Non-pigmented ciliary epithelial cell (primary cell): ENCODE measurements at places on chromosomes 1 and 21.

DNA sequence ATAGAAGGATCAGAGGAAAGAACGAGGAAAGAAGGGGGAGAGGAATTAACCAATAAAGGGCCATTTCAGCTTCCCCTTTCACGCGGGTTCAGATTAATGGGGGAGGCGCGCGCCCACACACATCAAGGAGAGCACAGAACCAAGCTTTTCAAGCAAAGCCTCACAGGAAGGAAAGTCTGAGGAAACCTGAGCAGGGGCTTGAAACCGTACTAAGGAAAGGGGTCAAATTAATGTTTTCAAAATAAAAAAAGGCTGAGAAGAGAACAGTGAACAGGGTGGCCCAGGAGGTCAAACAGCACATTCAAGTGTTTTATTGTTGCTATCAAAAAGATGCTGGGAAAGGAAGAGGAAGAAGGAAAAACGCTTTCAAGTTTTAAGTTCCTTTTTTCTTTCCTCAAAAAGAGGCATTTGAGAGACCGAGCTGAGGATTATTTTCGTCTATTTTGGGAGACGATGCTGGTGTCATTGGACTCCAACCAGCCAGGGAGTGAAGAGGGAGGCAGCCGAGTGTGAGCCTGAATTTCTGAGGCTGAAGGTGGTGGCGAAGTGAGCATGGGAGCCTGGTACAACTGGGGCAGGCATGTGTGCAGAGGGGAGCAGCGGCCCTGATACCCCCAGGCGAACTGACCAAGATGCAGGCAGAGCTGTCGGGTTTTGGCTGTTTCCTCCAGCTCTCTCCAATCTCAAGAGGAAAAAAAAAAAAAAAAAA, 88.4 kb downstream of the PROX1 start:
- no peak for DNase-seq

- no peak for DNase-seq
These were observed 187.7 kb upstream of the USP24 start for GRCh38 chr1:55402671-55403464.

- DNase-seq = no peak
These were observed 187.9 kb downstream of the HIVEP3 start for GRCh38 chr1:41730806-41731205.

DNA sequence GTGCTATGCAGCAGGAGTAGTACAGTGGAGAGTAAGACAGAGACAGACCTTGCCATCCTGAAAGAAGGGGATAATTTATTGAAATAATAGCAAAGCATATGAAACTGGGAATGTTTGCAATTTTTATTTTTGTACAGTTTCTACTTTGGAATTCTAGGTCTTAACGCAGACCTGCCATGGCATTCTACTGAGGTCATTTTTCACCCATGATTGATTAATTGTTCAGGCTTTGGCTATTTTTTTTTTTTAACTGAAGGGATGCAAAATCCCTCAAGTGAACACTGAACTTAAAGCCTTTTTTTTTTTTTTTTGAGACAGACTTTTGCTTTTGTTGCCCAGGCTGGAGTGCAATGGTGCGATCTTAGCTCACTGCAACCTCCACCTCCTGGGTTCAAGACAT, 27.1 kb downstream of the MTF2 start:
- DNase-seq = no peak

- no peak for DNase-seq
These were observed 72.6 kb downstream of the RASAL2 start for GRCh38 chr1:178166429-178167024.

GRCh38 chr1:218948446-218948845, 225.2 kb upstream of the LYPLAL1 start:
- DNase-seq = no peak

- no peak for DNase-seq
These were observed 7.3 kb downstream of the GNG4 start for GRCh38 chr1:235642011-235642942.

- no peak for DNase-seq
These were observed 20.3 kb upstream of the A3GALT2 start for GRCh38 chr1:33341190-33341589.

DNA sequence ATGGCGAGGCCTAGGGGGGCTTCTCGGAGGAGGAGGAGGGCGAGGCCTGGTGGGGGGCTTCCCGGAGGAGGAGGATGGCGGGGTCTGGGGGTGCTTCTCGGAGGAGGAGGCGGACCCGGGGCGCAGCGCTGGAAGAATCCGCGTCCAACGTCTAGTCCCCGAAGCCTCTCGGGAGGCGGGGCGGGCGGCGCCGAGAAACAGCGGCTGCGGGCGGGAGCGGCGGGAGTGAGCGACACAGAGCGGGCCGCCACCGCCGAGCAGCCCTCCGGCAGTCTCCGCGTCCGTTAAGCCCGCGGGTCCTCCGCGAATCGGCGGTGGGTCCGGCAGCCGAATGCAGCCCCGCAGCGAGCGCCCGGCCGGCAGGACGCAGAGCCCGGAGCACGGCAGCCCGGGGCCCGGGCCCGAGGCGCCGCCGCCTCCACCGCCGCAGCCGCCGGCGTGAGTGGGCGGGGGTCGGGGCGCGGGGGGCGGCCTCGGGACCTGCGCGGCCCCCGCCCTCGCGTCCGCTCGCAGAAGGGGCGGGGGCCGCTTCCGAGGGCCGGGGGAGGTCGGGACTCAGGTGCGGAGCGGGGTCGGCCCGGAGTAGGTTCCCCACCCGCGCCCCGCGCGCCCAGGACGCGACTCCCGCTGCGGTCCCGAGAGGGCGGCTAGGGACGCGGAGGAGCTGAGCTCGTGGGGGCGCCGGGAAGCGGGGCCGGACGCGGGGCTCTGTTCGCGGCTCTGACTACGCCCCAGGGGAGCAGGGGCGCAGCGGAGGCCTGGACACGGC, at the start of gene KLHL17:
Gene KLHL17, plus strand, starts transcription at position 222 of the 769 bp plus-strand sequence. Its CDS starts 110 bp downstream, at position 332.
- no peak for DNase-seq

DNA sequence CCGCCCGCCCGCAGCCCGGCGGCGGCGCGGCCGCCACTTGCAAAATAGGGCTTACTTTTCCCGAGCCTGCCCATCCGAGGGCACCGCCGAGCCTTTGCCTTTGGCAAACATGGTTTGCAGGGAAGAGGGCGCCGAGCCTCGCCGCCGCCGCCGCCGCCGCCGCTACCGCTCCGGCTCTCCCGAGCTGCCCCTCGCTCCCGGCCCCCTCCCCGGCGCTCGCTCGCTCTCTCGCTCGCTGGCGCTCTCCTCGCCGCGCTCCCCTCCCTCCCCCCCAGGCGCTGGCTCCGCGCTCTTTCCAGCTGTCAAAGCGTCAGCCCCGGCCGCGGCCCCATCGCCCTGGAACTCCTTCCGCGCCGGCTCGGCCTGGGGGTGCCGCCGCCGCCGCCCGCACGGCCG, 298 bp downstream of the SSBP3 start:
- no peak for DNase-seq

DNA sequence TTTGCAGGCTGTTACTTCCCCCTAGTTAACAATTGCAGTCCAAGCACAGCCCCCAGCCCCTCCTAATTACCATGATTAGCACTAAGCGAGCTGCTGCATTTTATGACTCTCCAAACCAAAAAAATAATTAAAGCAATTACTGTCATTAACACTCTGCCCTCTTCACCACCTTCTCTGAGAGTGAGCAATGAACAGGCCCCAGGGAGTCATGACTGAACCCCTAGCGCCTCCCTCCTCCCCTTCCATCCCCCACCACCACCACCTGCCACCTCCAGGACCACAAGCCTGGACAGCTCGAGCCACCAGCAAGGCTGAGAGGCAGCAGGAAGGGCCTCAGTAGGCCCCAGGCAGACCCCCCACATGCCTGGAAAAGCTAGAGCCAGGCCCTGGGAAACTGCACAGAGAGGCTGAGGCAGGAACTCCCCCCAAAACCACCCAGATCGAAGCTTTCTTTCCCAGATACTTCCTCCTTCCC, 35.5 kb upstream of the ZC3H12A start:
- no peak for DNase-seq

GRCh38 chr1:49306507-49307070, 529.9 kb upstream of the BEND5 start:
- no peak for DNase-seq

DNA sequence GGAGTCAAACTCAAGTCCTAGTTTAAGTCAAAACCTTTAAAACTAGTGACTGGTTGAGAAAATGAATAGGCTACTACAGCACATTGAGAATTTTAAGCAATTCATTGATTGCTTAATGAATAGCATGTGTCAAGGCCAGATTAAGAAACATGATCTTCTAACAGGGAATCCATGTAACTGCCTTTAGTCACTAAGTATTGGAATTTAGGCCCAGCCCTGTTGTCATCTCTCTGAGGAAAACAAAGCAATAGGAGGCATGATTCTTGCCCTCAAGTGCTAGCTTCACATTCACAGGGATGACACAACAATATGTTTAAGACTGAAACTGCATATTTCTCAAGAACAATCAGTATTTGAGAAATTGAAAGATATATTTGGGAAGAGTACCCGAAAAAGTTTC, 70.0 kb upstream of the PTGS2 start:
- DNase-seq = no peak

DNA sequence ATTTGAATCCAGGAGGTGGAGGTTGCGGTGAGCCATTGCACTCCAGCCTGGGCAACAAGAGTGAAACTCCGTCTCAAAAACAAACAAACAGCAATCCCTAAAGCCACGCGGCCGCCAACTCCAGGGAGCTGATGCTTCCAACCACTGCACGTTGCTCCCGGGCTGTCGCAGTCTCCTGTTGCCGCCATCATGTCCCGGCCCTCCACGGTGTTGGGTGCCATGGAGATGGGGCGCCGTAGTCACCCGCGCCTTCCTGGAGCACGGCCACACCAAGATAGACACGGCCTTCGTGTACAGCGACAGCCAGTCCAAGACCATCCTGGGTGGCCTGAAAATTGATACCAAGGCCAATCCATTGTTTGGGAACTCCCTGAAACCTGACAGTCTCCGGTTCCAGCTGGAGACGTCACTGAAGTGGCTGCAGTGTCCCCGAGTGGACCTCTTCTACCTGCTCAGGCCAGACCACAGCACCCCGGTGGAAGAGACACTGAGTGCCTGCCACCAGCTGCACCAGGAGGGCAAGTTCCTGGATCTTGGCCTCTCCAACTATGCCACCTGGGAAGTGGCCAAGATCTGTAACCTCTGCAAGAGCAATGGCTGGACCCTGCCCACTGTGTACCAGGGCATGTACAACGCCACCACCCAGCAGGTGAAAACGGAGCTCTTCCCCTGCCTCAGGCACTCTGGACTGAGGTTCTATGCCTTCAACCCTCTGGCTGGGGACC, 32.6 kb downstream of the SLC16A1 start:
- no peak for DNase-seq

DNA sequence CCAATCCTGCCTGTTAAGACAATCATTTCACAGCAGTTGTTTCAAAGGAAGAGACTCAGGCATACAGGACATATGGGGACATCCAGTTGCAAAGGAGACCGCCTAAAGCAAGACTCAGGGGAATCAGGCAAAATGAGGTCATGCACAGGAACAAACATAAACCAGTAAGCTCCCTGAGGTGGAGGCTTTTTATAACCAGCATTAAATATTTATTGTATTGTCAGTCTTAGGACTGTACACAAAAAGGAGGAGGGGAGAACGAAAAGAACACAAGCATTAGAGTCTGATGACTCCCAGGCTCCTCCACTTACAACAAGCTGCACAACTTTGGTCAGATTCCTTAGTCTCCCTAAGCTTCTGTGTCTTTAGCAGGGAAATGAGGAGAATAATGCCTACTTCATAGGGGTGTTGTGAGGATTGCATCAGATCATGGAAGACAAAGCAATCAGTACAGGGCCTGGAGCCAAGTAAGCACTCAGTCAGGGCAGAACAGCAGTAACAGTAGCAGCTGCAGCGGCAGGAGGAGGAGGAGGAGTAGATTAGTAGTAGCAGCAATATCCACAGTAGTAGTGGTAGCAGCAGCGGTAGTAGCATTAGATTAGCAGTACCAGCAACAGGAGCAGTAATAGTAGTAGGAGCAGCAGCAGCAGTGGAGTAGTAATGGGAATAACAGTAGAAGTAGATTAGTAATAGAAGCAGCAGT, 54.2 kb upstream of the SPATA6 start:
- DNase-seq = no peak

- DNase-seq = no peak
These were observed 48.9 kb downstream of the SLC35D1 start for GRCh38 chr1:67005068-67005467.

GRCh38 chr1:89100412-89100811, 25.5 kb downstream of the GBP2 start:
- DNase-seq = no peak

- DNase-seq = no peak
These were observed 32.7 kb upstream of the DR1 start for GRCh38 chr1:93313026-93313425.

DNA sequence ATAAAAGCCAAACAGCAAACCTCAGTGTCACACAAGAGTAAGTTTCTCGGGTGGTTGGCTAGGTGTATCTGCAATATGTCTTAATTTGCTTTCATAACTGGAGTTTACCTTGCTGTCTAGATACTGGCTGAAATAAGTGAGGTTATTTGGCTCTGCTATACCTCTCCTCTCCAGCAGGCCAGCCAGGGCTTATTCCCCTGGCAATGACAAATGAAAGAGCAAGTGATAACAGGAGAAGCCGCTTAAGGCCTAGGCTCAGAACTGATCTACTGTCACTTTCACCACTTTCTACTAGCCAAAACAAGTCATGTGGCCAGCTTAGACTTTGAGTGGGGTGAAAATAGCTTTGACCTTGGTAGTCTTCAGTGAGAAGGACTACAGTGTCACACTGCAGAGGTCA, 4.8 kb upstream of the RPE65 start:
- no peak for DNase-seq

GRCh38 chr1:47533793-47534328, 96.0 kb downstream of the FOXD2 start:
- DNase-seq = no peak

DNA sequence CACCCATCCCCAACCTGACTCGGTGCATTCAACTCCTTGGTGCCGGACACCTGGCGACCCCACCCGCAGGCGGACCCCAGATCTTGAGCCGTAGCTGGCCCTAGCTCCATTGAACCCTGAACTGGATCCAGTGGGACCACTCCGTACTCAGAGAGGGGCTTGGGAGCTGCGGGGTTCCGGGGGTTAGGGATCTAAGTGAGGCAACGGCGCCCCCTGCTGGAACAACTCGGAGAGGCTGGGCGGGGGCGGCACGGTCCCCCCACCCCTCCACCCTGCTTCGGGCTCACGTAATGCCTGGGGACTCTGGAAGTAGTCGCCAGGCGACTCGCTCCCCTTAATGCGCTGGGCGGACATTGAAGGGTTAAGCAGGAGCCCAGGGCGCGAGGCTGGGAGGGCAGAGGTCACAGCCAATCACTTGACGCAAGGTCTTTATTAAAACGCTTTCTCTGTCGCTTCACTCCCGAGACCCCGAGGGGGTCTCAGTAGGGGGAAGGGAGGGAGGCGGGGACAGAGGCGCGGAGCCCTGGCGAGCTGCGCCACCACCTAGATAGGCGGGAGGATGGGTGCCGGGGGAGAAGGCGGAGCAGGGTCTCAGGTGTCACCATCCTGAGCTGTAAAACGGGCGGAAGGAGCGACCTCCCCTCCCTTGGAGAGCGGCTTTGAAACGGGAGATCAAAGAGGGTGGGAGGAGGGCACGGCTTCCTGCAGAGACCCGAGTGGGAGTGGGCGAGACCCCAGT, 704 bp upstream of the CRABP2 start:
- no peak for DNase-seq

DNA sequence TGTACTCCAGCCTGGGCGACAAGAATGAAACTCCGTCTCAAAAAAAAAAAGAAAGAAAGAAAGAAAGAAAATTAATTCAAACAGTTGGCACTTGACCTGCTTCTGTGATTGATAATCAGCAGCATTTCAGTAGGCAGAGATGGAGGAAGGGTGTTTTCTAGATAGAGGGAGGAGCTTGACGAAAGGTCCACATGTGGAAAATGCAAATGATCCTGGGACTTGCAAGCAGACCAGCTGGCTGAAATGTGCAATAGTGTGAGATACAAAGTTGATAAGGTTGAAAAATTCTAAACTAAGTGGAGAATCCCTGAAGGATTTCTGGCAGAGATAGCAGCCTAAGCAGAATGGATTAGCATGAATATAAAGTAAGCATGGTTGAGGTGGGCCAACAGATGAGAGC, 4.2 kb downstream of the ELAPOR1 start:
- DNase-seq = no peak
